ENCODE measurements at places on chromosomes 12 and 14.
A peak's percentile ranks its signal among the peaks of the same experiment; 100 is the strongest.

GRCh38 chr12:115916910-115917668, 360.4 kb downstream of the MED13L start:
- no peak for DNase-seq

GRCh38 chr12:13229504-13229903, 33.0 kb downstream of the EMP1 start:
- no peak for DNase-seq

- no peak for DNase-seq
Observed at GRCh38 chr14:43872222-43872621, 634.9 kb downstream of the FSCB start.

GRCh38 chr12:80241576-80242273, 142.4 kb downstream of the OTOGL start:
- no peak for DNase-seq

DNA sequence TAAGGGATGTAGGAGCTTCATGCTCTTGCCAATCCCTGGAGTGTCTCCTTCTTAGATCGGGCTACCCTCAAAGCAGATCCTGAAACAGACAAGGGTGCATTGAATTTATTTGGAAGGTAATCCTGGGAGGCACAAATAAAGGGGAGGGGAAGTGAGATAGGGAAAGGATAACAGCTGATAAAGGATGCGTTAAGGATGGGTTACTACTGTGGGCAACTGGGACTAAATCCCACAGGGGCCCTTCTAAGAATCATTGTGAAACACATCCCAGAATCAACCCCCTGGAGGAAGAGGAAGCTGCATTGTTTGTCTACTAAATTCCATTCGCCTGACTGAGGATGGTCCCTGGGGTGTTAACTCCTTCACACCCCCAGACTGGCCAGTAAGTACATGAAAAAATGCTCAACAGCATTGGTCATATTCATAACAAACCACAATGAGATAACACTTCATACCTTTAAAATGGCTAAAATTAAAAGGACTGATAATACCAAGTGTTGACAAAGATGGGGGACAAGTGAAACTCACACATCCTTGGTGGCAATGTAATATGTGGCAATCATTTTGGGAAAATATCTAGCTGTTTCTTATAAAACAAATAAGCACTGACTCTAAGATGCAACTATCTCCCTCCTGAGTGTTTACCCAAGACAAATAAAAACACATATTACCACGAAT, 37.0 kb upstream of the CMKLR1 start:
- no peak for DNase-seq

DNA sequence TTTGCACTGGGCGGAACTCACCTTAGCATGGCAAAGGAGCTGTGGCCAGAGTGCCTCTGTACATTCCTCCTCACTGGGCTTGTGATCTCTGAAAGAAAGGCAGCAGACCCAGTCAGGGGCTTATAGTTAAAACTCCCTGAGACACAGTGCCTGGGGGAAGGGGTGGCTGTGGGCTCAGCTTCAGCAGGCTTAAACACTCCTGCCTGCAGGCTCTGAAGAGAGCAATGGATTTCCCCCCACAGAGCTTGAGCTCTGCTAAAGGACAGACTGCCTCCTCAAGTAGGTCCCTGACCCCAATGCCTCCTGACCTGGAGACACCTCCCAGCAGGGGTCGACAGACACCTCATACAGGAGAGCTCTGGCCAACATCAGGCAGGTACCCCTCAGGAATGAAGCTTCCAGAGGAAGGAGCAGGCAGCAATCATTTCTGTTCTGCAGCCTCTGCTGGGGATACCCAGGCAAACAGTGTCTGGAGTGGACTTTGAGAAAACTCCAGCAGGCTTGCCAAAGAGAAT, 327.5 kb upstream of the SLC16A7 start:
- no peak for DNase-seq

DNA sequence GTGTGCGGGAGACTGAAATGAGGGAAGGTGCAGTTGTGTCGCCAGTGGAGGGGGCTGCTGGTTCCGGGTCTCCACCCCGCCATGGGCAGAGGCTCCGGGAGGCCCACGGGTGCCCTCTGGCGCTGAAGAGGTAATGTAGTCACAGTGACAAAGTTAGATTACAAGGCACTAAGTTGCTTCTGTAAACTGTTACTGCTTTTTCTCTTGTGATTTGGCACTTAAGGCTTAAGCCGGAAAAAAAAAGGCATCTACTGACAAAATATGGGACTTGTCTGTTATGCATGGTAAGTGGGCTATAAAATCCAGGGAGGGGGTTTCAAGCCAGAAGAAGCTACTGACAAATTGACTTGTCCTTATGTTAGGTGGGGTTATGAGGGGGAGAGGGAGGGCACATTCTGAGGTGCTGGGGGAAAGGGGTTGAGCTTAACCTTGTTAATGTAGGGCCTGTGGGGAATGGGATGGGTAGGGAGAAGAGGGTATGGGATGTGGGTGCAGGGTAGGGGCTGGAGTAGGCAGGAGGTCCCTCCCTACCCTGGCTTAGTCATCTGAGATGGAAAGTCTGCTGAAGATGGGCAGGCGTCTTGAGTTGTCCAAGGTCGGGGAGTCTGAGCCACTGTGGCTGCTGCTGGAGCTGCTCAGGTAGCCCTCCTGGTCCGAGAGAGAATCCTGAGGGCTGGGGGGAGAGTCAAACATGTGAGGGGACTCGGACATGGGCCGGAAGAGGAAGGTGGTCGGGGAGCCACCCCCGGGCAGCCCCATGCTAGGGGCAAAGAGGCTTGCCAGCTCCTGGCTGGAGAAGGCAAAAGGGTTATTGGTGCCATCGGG, 3.7 kb downstream of the ZFP36L1 start:
- peak; percentile 23 for DNase-seq

DNA sequence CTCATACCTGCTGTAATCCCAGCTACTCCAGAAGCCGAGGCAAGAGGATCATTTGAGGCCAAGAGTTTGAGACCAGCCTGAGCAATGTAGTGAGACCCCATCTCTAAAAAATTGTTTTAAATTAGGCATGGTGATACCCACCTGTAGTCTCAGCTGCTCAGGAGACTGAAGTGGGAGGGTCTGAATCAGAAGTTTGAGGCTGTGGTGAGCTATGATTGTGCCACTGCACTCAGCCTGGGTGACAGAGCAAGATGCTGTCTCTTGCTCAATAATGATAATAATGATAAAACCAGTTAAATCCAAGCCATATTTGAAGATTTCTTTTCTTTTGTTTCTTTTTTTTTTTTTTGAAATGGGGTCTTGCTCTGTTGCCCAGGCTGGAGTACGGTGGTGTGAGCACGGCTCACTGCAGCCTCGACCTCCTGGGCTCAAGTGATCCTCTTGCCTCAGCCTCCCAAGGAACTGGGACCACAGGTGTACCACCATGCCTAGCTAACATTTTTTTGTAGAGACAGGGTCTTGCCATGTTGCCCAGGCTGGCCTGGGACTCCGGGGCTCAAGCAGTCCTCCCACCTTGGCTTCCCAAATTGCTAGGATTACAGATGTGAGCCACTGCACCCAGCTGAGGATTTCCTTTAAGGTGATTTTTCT, 12.8 kb downstream of the PSMA6 start:
- no peak for DNase-seq

- DNase-seq, result no peak
Observed at GRCh38 chr12:131642771-131643170, 68.1 kb upstream of the SFSWAP start.

DNA sequence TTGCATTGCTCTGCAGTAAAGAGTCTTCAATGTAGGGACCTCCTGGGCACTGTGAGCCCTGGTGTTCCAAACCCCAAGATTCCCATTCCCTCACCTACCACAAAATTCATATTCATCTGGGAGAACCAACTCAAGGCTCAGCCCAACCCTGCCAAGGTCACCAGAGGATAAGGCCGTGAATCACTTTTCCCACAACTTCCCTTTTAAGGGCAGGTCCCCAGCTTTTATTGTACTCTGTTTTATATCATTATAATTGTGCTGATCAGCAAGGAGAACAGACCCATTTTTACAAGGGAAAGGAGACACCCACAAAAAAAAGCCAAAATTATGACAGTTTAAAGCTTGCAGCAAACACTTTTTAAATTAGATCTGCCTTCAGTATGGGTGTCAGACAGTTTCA, 363.0 kb upstream of the FKBP4 start:
- no peak for DNase-seq

DNA sequence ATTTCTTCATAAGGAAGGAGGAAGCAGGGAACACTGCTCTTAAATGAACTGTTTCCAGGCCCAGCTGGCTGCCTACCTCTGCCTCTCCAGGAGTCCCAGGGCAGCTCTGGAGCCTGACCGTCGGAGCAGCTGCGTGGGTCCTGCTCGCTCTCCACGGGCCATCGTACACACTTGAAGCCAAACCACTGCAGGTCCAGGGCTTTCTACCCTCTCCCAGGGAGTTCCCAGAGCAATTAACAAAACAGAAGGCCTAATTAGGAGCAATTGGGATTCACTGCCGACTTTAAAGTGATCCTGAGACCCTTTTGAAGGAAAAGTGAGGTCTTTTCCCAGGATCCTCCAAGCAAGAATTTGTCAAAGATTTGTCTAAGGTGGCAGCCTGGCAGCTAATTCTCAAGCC, 76.9 kb downstream of the OTX2 start:
- DNase-seq, result no peak

All from esophagus squamous epithelium (tissue), 5 donors.